B cell (primary cell): ENCODE measurements at places on chromosomes 3 and 15.

GRCh38 chr15:61880084-61880483 is 180.2 kb downstream of the VPS13C start:
- no peak for DNase-seq

DNA sequence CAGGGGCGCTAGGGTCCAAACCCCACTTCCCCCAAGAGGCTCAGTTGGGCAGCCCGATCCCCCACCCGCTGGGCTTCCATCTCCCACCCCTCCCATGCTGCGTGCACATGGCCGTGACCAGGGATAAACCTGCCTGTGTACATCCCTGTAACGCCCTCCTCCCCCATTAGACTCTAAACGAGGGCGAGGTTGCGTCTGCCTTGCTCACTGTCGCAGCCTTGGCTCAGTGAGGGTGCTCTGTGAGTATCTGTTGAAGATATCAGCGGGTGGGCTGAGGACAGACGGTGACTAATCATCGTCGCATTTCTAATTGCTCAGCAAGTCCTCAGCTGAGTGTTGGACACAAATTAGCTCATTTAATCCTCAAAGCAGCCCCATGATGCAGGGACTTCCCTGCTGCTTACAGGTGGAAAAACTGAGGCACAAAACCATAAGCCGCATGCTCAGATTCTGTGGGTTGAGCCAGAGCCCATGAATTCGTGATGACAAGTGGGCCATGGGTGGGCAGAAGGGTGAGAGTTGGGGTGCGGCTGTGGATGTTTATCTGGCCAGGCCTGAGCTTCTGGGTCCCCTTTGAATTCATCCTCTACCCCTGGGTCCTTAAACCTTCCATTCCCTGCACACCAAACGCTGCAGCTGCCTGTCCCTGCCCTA is 26.0 kb downstream of the FBLN2 start:
- no peak for DNase-seq

- DNase-seq: no peak
These were observed 304.8 kb upstream of the CTDSPL start for GRCh38 chr3:37556789-37557301.

DNA sequence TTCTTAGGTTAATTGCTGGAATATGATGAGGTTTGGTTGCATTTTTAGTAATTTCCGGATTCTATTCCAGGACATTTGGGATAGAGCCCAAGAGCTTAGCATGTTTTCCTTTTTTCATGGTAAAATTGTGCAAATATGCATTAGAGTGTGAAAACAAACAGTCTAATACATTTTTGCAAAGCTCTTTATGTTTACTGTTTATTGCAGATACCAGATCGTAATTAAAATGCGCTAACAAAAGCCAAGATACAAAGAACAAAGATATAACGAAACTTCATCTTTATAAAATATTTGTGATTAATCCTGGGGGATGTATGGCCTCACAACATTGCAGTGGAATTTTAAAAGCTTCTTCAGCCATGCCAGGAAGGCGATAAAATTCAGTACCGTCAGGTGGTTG is 94.5 kb upstream of the TBC1D5 start:
- DNase-seq: no peak

- no peak for DNase-seq
These were observed 7.0 kb downstream of the FILIP1L start for GRCh38 chr3:100107221-100107814.

- no peak for DNase-seq
These were observed 67.5 kb upstream of the LRRFIP2 start for GRCh38 chr3:37241880-37242279.

DNA sequence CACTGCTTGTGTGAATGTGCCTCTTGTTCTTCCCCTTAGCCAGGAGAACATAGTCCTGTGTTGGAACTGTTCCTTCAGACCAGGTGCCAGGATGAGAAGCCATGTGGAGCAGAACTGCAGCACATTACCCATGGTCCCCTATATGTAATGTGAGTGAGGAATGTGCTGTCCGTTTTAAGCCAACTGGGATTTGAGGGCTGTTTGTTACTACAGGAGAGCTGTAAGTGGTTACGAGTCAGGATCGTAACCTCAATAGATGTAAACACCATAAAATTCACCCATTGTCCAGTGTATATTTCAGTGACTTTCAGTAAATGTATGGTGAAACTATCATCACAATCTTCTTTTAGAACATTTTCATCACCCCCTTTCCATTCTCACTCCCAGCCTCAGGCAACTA is 10.1 kb upstream of the SCAP start:
- DNase-seq: no peak

GRCh38 chr15:29917600-29918597 is 95.6 kb upstream of the TJP1 start:
- DNase-seq: no peak

DNA sequence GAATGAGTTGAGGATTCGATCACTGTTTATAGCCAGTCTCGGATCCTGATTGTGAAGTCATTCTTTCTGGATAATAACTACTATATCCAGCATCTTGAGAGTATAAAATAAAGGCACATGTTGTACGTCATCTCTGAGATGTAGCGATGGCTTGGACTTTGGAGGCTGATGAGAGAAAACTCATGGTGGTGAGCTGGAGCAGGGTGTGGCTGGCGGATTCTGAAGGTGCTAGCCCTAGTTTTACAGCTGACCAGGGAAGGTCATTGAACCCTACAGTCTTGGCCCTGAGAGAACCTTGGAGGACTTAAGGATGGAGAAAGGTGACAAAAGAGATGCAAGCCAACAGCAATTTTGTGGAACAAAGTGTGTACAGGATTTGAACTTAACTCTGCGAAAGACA is 153.8 kb downstream of the IGF1R start:
- DNase-seq: no peak

GRCh38 chr15:77455696-77456321 is 35.1 kb downstream of the HMG20A start:
- no peak for DNase-seq

DNA sequence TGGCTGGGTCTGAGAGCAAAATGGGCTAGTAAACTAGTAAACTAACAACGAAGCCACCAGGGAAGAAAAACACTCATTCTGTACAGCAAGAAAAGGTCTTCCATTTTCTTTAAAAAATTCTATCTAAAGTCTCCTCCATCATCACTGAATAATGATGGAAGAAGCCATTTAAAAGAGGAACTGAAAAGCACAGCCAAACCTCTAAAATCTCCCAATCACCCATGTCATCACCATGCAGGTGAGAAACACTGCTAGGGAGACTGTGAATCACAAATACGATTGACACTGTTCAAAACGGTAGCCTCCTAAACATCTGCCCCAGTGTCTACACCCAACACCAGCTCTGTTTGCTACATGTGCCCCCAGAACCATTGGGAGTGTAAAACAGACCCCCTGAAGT is 140.4 kb downstream of the RORA start:
- DNase-seq: no peak

- DNase-seq: no peak
These were observed 91.4 kb upstream of the PRTG start for GRCh38 chr15:55834331-55834730.

DNA sequence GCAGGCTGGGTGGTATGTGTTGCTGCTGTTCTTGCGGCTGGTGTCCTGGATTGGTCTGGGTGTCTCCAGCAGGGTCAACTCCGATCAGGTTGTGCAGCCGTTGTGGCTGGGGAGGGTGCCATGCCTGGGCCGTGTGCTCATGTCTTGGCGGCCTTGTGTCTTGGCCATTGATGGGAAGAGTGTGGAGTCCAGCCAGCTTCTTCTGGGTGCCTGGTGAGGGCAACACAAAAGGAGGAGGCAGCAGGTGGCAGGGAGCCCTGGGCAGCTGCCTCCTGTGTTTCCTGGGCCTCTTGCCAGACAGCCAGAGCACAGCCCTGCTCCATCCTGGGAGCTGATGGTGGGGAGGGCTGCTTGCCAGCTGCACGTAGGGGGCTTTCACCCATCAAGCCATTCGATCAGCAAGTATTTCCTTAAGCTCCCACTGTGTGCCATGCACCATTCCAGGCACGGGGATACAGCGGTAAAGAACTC is 4.3 kb downstream of the CHAC1 start:
- DNase-seq: no peak

DNA sequence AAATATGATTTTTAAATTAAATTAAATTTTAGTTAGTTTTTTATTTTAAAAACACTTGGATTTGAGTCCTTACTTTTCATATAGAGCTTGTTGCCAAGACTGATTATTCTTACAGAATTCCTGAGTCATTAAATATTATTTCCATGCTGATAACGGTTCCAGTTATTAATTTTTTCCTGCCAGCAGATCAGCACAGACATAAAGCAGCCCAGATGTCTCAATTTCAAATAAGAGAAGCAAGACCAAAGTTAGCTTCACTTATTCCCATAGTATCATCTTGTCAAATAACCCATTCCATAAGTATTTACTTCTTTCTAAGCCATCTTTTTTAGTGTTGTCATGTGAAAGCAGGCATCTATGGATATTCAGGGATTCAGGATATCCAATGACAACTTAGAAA is 75.3 kb downstream of the SSR3 start:
- no peak for DNase-seq

- DNase-seq: no peak
These were observed 20.1 kb downstream of the GASK1A start for GRCh38 chr3:42999212-42999611.
